ENCODE measurements at places on chromosomes 2 and 18.
A peak's percentile ranks its signal among the peaks of the same experiment; 100 is the strongest.

DNA sequence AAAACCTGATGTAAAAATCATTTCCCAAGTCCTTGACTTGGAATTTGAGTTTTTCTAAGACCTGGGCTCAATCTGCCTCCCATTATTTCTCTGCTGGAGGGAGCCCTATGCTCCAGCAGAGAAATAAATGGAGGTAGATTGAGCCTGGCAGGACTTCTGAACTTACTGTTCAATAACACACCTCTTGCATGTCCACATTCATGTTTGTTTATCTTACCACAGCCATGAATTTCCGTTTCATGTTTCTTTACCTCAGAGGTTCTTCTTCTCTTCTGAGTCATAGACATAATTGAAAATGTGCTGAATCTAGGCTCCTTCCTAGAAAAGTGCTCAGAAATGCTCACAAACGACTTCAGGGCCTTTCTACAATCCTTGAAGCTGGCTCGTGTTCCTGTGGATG, 170.8 kb downstream of the PMAIP1 start:
- DNase-seq: no peak

GRCh38 chr18:46322411-46322891, 218.3 kb downstream of the HAUS1 start:
- no peak for DNase-seq

DNA sequence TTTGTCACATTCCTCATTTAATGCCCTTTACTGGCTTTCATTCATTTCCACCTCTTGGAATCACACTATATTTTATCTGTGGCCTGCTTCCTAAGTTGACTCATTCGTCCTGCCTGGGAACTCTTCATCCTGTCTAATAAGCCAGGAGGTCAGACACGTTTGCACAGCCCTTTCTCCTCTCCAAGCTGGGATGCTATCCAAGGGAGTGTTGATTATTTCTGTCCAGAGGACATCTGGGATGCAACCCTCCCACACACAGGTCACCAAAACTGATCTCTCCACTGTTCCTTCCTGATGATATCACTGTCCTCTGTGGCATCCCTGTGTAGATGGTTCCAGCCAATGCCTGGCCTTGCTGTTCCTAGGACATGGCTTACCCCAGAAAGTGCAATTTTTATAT, 79.8 kb upstream of the NOSTRIN start:
- no peak for DNase-seq

DNA sequence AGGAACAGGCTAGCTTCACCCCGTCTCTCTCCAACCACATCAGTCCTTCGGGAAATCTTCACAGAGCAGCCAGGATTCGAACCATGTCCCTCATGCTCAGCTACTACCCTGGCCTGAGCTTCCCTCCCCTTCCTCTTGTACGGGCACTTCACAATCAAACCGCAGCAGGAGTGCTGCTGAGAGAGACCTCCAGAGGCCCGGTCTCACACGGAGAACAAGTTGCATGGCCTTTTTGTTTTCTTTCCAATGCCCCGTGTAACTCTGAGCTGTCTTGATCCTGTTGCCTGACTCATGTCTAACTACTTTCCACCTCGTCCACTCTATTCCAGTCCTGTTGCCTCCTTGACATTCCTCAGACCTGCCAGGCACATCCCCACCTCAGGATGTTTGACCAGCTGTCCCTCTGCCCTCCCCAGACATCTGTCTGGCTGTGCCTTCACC, 25.4 kb downstream of the FBLN7 start:
- DNase-seq: no peak

- DNase-seq: no peak
These were observed 435.8 kb upstream of the DDX18 start for GRCh38 chr2:117378653-117379052.

DNA sequence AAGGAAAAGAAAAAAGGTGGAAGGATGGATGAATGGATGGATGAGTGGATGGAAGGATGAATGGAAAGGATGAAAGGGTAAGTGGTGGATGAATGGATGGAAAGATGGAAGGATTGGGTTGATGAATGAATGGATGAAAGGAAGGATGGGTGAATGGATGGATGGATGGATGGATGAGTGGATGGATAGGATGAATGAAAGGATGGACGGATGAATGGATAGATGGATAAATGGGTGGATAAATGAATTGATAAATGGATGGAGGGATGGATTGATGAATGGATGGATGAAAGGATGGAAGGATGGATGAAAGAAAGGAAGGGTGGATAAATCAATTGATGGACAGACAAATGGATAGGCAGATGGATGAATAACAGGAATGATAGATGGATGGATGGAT, 48.2 kb upstream of the OTOF start:
- DNase-seq: no peak

- DNase-seq: no peak
These were observed 24.8 kb downstream of the CYRIA start for GRCh38 chr2:16640867-16641266.

DNA sequence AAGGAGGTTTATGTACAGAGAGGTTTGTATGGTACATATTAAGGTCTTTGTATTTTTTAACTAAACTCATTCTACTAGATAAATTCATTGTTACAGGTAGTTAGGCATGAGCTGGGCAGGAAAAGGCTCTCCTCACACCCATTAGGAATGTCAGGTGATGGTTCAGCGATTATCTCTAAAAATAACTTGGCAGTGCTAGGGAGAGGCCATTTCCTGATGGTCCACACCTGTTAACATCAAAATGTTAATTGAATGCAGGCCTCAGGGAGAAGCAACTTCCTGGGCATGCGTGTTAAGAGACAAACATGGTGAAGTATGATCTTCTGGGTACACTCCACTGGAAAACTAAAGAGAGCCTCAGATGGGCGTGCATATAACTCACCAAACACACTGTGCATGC, 73.6 kb downstream of the ARL6IP6 start:
- no peak for DNase-seq

DNA sequence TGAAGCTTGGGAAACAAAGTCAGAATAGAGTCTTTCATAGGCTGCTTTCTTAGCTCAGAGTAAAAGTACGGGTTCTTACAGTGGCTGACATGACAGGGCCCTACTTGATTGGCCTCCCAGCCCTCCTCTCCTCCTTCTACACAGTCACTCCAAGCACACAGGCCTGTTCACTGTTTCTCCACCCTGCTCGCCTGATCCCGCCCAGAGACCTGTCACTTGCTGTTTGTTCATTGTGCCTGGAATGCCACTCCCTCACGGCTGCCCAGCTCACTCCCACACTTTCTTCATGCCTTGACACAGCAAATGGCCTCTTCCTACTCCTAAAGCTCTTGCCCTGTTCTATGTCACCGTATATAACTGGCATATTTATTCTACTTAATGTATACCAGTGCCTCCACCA, 104.8 kb downstream of the MAP4K4 start:
- peak; percentile 43 for DNase-seq

DNA sequence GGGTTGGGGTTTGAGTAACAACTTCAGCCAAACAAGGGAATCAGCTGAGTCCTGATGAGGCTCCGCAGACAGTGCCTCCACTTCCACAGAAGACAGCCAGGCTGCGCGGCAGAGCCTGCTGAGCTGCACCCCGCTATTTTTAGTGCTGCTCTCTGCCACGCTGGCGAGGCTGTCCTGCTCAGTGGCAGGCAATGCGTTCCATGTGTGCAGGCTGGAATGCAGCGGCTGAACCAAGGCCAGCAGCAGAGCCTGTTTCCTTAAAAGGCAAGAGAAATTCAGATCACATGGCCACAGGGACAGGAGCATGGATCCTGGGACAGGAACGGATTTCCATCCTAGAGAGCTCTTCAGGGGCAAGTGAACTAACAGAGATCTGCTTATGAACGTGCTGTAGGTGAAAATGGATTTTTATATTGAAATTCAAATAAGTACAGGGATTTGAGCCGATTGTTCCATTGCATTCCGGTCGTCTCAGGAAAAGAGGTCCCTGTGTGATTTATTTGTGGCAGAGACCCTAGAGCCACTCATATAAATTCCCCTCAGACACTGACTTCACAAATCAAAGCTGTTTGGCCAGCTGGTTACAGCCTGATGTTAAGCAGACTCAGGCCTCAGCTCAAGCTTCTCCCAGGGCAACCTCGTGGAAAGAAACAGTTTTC, 98.7 kb downstream of the COL6A3 start:
- peak; percentile 80 for DNase-seq

DNA sequence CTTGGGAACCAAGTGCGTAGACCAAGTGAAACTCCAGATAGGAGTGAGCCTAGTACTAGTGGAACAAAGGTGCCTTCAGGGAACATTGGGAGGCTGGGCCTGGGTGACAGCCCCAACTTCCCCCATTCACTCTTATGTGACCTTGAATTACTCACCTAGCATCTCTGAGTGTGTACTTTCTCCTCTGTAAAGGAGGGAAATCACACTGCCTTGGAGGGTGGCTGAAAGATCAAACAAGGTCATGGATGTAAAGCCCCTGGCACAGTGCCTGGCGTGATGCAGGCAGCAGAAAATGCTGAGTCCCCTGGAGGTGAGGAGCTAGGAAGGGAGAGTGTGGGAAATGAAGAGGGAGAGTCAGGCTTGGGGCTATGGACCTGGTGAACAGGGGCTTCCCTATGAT, 45.9 kb downstream of the MARCO start:
- no peak for DNase-seq

GRCh38 chr2:3386448-3386958, 7.0 kb downstream of the TRAPPC12 start:
- no peak for DNase-seq

- no peak for DNase-seq
These were observed 230.2 kb downstream of the CDCA7 start for GRCh38 chr2:173584676-173585458.

DNA sequence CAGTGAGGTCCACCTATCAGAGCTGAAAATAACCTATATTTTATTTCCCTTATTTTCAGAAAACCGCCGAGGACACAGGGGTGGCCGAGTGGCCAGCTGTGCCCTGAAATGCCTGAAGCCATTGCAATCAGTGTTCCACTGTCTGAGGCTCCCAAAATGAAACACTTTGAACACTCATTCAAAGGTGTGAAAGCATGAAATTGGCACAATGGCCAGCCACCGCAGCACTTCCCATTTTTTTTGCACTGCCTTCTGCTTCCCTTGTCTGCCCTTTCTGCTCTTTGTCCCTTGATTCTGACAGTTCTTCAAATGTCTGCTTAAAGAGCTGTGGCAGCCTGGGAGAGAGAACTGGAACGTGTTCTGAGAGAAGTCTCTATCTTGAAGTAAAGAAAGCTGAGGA, 1127.5 kb upstream of the CELF4 start:
- no peak for DNase-seq

GRCh38 chr2:176496761-176497160, 227.5 kb downstream of the MTX2 start:
- DNase-seq: no peak

- DNase-seq: no peak
These were observed 31.0 kb downstream of the MTERF4 start for GRCh38 chr2:241070811-241071676.

- no peak for DNase-seq
These were observed 81.5 kb downstream of the DIS3L2 start for GRCh38 chr2:232042911-232043574.

DNA sequence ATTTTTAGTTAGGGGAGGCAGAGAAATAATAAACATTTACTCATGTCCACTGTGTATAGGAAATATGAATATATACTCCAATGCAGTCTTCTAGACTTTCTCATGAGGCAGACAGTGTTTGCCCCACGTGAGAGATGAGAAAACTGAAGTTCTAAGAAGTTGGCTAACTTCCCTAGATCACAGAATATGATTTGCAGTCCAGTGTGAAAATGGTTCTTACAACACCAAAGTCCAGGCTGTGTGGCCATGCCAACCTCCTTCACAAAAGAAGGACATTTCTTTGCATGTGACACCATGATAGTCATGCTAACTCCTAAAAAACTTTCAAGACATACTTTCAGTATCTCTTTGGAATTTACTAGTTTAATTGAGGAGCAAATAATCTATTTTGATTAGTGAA, 143.7 kb downstream of the IRS1 start:
- peak; percentile 76 for DNase-seq

DNA sequence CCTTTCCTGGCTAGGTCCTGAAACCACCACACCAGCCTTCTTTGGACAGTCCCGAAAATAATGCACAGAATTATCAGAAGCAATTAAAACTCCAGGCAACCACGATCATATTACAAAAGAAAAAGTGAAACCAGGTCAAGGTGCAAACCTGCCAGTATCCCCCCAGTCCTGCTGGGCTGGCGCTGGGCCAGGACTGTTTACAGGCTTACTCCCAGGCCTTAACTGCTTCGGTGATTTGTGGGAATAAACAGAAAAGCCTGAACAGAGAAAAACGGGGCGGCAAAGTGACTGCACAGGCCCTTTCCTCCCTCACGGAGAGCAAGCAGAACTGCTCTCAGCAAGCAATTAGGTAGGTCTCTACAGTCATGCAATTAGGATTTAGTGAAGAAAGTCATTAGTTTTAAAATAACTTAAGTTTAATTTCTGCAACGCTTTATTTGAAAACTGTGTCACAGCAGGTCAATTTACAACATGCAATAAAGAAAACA, 1.3 kb downstream of the HDAC4 start:
- peak; percentile 85 for DNase-seq

DNA sequence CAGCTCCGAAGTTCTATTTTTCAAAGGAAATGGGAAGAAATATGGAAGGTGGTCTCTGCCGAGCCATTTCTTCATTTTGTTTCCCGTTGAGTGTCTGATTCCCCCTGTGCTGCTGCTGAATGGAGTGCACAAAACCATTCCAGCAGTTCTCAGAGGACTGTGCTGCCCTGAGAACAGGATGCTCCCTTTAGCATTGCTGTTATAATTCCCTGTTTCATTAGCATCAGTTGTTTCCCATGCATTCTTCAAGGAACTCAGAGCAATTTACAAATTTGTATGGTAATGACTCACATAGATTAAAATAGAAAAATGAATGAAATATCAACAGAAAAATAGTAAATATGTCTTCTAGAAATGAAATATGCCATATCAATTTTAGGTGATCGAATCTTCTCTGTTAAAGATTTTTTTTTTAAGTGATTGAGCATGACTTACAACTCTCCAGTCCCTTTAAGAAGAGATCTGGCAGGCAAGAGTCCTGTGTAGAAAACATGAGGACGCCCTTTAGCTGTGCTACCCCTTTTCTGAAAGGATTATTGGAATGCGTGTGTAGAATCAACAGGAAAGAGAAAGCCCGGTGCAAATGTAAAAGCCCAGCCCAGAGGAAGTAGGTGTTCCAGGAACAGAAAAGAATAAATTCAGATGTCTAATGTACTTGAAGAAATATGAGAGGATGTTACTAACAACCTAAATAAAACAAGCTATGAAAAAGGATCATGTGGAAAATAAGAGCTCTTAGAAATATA, 118.5 kb downstream of the ATP9B start:
- no peak for DNase-seq

GRCh38 chr2:66364495-66365333, 70.2 kb upstream of the MEIS1 start:
- DNase-seq: no peak

DNA sequence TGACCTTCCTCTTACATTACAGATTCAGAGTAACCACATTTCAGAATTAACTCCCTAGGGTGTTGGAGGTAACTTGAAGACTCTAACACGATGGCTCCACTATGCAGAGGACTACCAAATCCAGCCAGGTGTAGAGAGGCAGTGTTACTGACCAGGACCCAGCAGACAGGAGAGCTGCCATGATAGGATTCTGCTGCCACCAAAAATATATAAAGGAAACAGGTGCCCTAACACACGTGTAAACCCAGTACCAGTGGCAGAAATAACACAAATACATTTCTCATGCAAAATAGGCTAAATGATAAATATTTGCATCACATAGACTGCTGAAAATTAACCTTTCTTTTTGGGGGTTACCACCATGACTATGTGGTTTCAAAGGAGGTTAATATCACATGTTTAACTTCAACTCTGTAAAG, 7.0 kb downstream of the ZBTB14 start:
- no peak for DNase-seq
